Daoy (cell line): ENCODE measurements at places on chromosomes 7 and 10. TPM values are rescaled to one million over a fixed set of nuclear protein-coding genes. Genes with fewer than 3 reads are reported as not detected.
A peak's percentile ranks its signal among the peaks of the same experiment; 100 is the strongest.

DNA sequence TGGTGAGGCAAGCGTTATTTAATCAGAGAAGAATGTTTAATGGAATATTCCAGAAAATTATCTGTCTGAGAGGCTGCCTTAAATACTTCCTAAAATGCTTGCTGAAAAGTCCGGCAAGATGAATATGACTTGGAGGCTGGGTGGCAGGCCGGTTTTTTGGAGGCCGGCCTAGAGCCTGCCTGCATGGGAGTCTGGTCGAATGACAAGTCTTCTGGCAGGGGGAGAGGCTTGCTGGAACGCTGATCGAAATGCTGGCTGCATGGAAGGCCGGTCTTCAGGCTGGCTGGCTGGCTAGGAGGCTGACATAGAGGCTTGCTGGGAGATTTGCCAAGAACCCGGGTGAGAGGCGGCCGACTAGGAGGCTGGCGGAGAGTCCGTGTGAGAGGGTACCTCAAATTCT is 135.7 kb downstream of the OR13A1 start:
- DNase-seq: no peak

DNA sequence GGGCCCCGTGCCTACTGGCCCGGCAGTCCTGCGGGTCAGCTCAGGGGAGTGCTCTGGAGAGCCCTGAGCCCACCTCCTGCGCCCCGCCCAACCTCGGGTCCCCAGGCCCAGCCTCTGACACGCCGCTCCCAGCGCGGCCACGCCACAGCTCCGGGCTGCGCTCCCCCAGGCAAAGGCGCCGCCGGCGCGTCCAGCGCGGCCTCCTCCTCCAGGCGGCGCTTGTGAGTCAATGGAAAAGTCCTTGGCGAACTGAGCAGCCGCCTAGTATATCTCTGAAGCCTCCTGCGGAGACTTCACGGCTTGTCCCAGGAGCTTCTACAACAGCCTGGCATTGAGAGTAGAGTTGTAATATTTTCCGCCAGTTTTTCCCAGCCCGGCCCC is 29.5 kb upstream of the BMS1 start:
- peak; percentile 71 for DNase-seq

DNA sequence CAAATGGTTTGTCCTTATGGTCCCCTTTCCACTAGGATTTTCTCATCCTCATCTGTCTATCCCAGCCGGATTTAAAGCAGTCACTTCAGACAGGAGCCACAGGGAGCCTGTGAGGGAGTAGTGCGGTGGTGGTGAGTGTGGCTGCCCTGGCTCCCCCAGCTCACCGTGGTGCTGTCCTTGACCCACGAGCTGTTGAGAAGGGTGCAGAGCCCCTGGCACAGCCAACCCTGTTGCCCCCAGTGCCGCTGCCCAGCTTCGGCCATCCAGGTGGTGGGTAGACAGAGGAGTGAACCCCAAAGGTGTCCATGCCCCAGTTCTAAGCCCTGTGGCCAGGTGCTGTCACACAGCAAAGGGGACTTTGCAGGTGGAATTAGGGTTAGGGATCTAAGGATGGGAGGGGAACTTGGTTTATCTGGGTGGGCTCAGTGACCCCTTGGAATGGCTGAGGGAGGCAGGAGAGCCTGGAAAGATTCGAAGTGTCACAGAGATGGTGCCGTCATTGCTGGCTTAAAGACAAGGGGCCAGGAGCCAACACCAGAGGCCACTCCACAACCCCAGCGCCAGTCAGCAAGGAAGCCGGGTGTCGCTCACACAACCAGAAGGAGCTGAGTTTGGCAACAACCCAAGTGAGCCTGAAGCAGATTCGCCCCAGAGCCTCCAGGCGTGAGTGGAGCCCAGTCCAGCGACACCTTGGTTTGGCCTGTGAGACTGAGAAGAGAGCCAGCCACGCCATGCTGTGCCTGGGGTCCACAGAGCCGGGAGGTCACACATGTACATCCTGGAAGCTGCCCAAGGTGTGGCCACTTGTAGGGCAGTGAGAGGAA is 142.4 kb downstream of the ADCY1 start:
- no peak for DNase-seq

DNA sequence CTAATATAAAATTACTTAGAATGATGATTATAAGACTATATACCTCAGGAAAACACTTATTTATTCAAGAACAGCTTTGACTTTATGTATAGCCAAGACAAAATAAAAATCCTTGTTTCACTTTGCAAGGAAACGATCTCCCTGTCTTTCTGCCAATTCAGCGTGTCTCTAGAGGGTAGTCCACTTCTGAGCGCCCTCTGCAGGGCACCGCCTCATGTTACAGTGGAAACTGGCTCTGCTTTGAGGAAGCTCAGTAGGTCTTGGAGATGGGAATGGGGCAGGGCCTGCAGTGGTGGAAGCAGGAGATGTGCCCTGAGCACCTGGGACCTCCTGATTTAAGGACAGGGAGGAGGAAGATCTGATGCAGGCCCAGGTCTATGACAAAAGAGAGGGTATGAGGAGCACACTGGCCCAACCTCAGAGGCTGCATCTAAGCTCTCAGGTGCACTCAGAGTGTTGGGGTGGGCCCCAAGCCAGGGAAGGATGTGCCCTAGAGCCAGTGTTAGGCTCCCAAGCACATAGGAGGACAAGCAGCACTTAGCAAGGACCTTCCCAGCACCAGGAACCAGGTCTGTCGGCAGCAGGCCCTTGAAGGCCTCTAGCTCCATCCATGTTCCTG is 481.0 kb downstream of the TNS3 start:
- peak; percentile 86 for DNase-seq

DNA sequence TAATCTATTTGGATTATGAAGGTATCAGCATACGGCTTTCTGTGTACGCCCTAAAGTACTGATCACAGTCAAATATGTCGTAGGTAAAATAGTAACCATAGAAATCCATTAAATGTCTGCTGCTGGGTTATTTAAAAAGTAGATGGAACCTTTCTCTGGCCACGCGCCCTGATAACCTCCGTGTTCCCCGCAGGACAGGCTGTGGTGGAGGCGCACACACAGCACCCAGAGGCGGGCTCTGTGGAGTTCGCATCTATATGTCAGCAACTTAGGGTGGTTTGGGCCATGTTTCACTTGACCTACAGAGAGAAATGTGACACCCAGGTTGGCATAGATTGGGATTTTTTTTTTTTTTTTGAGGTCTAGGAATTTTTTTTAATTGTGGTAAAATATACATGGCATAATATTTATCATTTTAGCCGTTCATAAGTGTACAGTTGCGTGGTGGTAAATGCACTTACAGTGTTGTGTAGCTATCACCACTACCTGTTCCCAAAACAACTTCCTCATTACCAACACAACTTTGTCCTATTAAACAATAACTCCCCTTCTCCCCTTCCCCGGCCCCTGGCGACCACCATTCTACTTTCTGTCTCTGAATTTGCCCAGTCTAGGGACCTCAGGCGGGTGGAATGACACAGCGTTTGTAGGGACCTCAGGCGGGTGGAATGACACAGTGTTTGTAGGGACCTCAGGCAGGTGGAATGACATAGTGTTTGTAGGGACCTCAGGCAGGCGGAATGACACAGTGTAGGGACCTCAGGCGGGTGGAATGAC is 15.4 kb downstream of the PPP2R2D start:
- no peak for DNase-seq

The NKX2-3 gene
- 0.17 TPM in 1 of 2 replicates, not detected in the other for total RNA-seq

The CRYGN gene
- 0.17 TPM in 1 of 2 replicates, not detected in the other for total RNA-seq

The FXYD4 gene
- not detected in 2 replicates for total RNA-seq

- DNase-seq: no peak
Measured at GRCh38 chr10:77649333-77650331, 12.0 kb upstream of the KCNMA1 start.

GRCh38 chr7:94656925-94657731 is 1.2 kb upstream of the SGCE start:
- DNase-seq: peak; percentile 39

DNA sequence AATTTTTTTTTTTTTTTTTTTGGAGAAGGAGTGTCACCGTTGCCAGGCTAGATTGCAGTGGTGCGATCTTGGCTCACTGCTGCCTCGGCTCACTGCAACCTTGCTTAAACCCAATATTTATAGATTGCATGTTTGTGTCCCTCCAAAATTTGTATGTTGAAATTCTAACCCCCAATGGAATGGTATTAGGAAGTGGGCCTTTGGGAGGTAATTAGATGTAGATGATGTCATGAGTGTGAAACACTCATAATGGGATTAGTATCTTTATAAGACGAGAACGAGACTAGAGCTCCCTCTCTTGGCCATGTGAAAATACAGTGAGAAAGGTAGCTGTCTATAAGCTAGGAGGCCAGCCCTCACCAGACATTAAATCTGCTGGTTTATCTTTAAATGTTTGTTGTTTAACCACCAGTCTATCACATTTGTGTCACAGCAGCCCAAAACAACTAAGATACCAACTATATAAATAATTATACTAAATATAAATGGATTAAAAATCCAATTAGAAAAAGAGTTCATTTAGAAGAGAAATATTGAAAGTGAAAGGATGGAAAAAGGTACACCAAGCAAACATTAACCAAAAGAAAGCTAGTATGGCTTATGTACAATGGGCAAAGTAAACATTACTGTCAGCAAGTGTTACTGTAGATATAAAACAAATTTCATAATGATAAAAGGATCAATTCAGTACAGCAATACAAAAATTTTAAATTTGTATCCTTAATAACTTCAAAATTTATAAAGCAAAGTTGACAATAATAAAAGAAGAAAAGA is 9.3 kb downstream of the TCAF1 start:
- DNase-seq: peak; percentile 71

DNA sequence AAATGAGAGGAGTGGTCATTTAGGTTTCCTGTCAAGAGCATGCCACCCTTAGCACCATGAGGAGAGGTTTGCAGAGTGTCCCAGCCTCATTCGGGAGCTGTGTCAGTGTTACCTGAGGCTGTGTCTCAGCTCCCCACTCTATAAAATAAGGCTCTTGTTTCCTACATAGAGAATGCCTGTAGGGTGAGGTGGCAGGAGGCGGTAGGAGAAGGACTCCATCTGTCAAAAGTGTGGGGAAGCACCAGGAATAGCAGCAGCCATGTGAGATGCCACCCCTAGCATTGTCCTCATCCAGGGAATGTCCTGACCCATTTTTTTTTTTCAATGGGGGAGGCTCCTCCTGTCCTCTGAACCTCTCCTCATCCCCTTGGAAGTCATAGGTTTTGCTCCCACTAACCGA is 451.2 kb downstream of the PLXNA4 start:
- DNase-seq: peak; percentile 46

DNA sequence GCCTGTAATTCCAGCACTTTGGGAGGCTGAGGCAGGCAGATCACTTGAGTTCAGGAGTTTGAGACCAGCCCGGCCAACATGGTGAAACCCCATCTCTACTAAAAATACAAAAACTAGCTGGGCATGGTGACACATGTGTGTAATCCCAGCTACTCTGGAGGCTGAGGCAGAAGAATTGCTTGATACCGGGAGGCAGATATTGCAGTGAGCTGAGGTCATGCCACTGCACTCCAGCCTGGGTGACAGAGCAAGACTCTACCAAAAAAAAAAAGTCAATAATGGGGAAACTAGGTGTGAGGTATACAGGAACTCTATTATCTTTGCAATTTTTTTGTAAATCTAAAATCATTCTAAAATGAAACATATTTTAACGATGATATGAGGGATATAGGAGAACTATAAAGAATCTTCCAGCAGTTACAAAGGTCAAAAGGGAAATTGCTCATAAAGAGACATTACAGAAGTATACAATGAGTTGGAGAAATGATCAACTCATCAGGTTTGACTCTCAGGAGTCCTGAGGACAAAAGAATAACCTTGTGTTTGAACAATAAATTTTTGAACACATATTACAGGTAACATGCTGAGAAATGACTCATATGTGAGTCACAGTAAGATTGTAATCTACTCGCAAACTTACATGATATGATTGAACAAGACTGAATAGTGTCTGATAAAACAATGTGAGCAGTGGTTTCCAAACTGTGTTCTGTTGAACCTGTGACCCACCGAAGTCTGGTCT is 272.6 kb downstream of the FGFR2 start:
- DNase-seq: no peak

GRCh38 chr7:26090927-26091519 is 61.0 kb upstream of the NFE2L3 start:
- peak; percentile 77 for DNase-seq

GRCh38 chr10:132453470-132453861 is 56.5 kb downstream of the PWWP2B start:
- no peak for DNase-seq

The TMEM270 gene
- 0.69 and 1.5 TPM in 2 replicates for total RNA-seq

The SPDYE6 gene
- not detected in 2 replicates for total RNA-seq
